ENCODE measurements at places on chromosomes 6 and 20.

- DNase-seq, result no peak
Measured at GRCh38 chr6:137661601-137662000, 167.4 kb upstream of the OLIG3 start.

GRCh38 chr6:112149236-112149635, 61.8 kb downstream of the FAM229B start:
- DNase-seq, result no peak

DNA sequence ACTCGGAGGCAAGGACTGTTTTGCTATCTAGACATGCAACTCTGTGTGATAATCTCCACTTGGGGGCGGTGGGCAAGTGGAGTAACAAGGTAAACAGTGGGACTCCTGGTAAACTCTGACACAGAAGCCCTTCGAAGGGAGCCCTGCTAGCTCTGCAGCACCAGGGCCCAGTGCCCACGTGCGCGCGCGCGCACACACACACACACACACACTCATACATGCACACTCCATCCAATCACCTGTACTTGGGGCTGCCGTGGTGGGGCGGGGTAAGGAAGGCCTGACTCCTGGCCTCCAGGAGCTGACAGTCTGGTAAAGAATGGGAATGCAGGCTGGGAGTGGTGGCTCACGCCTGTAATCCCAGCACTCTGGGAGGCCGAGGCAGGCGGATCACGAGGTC, 36.4 kb downstream of the TAF4 start:
- no peak for DNase-seq

DNA sequence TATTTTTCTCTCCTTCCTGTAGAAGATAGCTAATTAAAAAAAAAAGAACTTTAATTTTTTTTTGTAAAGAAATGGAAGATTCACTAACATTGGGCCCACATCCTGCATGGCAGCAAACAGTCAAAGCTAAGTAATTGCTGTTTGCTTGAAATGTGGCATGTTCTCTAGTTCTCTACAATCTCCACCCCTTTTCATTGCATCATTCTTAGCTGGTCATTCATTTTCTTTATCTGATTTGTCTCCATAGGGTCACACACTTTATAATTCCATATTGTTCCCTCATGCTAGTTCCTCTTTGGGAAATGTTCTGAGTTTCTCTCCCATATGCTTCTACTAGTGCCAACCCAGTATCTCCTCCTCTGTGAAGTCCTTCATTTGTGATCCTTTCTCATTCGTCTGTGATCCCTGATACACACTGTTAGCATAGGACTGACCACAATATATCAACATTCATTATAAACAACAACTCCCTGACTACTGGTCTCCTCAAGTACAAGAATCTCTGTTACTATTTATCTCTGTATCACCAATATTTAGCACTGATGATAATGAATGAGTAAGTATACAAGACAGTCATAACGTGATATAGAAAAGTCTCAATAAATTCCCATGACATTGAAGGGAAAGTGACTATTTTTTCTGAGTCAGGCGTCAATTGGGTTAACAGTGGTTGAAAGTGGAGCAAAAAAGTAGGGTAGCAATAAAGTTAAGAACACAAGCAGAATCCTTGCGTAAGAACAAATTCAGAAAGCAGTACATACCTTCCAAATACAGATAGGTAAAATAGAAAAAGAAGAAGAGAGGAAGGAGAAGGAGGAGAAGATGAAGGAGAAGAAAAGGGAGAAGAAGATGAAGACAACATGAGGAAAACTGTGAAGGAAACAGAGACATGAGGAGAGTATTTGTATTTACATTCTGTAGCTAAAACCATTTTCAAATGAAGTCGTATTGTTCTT, 33.2 kb upstream of the MYB start:
- DNase-seq, result no peak

- DNase-seq, result no peak
Measured at GRCh38 chr6:81166770-81167169, 585.7 kb downstream of the TENT5A start.

GRCh38 chr6:108002365-108003221, 44.6 kb upstream of the SEC63 start:
- no peak for DNase-seq

GRCh38 chr6:6612308-6612707, 23.8 kb downstream of the LY86 start:
- no peak for DNase-seq

- DNase-seq, result no peak
Measured at GRCh38 chr6:89818977-89819335, 638 bp downstream of the MDN1 start.
